GM13977 (cell line): ENCODE measurements at places on chromosomes 2 and 18.

DNA sequence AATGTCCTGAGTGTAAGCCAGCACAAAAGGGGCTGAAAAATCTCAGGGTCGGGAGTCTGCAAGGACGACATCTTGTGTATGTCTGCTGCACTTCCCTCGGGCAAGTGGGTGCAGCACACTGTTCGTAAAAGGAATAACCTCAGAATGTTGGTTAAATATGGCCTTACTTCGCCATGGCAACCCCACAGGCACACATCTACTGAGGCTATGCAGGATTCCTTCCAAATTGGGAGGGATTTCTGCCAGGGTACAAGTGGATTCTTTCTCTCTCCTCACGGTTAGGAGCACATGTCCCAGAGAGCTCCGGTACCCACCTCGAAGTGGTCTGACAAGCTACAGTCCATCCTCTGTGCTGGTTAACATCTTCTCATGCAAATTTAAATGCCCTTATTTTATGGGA, 277.7 kb upstream of the PXDN start:
- DNase-seq = no peak

- DNase-seq = no peak
Observed at GRCh38 chr2:27261926-27262298, 935 bp downstream of the SLC30A3 start.

GRCh38 chr2:7515327-7515726, 598.1 kb downstream of the RNF144A start:
- DNase-seq = no peak

GRCh38 chr2:9135822-9136558, 70.6 kb upstream of the ASAP2 start:
- DNase-seq = no peak

GRCh38 chr2:1869248-1869647, 124.9 kb upstream of the PXDN start:
- no peak for DNase-seq

GRCh38 chr2:54908591-54908990, 141.7 kb downstream of the RTN4 start:
- DNase-seq = no peak

GRCh38 chr18:22466608-22467395, 49.1 kb upstream of the CTAGE1 start:
- DNase-seq = no peak

GRCh38 chr2:33494155-33494779, 17.8 kb downstream of the RASGRP3 start:
- DNase-seq = no peak

DNA sequence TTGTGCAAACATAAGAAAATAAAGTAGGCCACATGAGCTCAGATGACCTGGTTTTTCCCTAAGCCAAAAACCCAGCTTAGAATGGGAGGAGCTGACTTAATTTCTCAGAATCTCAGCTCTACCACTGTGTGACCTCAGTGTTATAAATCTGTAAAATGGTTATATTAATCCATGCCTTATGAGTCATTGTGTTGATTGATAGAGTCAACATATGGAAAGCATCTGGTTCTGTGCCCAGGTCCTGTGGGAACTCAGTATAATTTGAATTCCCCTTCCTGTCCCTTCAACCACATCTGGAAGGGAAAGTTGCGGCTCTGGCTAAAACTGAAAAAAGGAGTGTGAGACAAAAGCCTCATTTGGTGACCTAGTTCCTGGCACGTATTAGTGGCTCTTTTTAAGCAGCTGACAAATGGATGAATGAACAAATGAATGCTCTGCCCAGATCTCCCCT, 25.7 kb downstream of the TMEM177 start:
- no peak for DNase-seq

DNA sequence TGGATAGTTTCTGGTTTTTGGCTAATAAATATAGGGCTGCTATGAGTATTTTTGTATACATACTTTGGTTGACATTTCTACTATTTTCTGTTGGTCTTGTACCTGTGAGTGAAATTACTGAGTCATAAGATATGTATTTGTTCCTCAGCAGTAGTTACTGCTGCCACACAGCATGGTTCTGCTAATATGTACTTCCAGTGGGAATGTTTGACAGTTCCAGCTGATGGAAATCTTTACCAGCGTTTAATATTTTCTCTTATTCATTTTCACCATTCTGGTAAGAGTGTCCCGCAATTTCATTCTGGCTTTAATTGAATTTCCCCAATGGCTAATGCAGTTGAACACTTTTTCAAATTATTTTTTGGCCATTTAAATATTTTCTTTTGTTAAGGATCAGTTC, 57.9 kb upstream of the IL1R1 start:
- no peak for DNase-seq

DNA sequence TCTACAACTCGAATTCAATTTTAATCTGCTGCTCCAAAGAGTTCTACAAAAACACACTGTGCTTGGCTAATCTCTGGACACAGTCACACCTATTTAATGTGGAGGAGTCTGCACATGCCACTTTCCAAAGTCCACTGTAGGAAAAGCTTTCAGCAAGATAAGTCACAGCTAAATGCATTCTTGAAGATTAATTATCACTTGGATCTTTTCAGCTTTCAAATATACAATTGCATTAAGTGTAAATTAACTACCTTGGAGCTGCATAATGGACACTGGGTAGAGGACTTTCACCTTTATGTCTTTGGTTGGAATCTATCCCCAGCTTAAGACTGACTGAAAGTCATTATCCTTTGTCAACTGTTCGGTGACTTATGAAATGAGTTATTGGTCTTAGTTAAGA, 565.1 kb downstream of the PIK3C3 start:
- no peak for DNase-seq

DNA sequence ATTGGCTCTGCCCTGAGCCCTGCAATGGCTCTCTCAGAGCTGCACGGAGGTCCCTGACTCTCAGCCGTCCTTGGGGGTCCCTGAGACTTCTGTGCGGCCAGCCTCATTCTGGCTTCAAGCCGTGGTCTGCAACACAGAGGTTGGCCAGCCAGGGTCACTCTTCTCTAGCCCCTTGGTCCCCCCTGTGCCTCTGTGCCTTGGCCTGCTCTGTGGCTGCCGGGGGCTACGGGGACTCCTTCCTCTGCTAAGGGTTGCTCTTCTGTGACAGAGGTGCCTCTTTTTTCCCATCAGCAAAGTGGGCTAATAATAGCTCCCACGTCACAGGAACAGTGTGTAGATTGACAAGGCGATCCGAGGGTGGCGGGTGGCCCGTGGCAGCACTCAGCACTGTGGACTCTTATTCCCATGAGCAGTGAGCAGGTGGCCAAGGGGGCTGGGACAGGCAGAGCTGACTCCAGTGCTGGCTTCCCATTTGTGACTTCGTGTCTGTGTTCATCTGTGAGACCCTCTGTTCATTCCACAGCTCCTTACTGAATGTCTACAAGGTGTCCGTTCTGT, 19.4 kb downstream of the INHBB start:
- no peak for DNase-seq

DNA sequence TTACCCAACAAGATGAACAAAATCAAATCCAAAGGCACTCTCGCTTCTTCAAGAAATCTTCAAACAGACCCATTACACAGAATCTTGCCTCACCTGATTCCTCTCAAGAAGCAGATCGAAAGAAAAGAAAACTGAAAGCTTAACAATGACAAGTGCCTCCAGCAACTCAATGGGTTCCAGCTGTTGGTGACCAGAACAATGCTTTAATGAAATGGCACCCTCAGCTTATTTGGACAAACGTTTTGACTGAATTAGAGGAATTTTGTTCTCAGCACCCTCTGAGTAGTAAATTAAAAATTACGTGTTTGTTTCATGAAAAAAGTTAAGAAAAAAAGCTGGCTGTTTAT, 211.0 kb downstream of the ZNF521 start:
- no peak for DNase-seq

DNA sequence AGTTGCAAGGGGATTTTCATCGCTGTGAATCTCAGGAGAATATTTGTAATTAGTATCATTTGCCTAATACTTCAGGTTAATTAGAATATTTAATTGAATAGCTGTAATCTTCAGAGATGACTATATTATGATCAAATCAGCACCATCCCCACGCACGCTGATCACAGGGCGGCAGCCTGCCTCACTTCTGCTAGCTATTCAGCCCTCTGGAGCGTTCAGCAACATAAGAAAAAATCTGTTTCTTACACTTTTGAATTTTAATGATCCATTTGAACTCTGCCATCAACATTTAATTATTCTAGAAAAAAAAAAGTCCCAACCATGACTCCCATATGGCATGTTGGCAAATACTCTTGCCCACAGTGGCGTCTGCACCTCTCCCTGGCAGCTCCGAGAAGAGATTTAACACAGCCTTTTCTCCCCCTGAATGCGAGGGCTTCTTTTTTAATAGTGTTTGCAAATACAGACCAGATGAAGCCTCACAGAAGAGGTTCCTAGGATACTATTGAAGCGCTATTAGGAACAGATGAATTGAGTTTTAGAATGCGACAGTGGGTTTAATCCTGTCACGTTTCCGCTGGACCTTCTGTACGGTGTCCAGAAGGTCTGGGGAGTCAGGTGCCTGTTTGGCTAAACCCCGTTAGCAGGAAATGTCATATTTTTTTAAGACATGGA, 731.9 kb upstream of the SALL3 start:
- no peak for DNase-seq

GRCh38 chr2:40353231-40353630, 98.7 kb downstream of the SLC8A1 start:
- no peak for DNase-seq

DNA sequence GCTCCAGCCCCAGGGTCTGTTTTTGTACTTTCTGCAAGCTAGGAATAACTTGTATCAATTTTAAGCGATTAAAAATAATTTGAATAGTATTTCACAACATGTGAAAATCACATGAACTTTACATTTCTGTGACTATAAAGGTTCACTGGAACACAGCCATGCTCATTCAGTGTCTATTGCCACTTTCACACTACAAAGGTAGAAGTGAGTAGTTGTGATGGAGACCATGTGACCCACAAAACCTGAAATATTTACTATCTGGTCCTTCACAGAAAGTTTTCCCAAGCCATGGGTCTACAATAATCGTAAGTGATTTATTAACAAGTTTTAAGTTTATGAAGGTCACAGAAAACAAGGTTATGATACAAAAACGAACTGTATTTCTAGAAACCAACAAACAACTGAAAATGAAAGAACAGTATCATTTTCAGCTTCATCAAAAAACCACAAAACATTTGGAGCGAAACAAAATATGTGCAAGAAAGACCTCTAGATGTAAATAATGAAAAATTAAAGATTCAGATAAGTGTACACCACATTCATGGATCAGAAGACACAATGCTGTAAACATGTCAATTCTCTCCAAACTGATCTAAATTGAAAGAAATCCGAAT, 68.9 kb upstream of the DNER start:
- no peak for DNase-seq

DNA sequence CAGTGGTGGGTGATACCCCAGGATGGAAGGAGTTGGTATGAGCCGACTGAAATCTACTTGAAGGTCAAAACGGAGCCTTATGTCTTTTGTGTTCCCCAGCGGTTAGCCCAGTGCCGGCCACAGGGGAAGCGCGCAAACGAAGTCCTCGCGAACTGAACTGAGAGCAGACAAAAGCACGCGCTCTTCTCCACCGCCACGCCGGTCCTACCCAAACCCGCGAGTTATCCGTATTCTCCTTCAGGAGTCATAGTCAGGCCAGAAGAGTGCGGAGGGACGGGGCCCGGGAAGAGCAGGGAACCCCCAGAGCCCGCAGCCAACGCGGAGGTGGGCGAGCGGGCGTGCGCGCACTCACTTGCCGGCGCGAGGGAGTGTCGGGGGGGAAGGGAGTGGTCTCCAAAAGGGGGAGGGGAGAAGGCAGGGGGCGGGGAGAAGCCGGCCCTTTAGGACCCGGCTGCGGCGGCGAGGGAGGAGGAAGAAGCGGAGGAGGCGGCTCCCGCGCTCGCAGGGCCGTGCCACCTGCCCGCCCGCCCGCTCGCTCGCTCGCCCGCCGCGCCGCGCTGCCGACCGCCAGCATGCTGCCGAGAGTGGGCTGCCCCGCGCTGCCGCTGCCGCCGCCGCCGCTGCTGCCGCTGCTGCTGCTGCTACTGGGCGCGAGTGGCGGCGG, at the start of gene IGFBP2:
Gene IGFBP2 (plus strand): TSS at position 469 of the 664 bp plus-strand sequence. CDS start 104 bp downstream, at position 573.
- peak; percentile 68 for DNase-seq

DNA sequence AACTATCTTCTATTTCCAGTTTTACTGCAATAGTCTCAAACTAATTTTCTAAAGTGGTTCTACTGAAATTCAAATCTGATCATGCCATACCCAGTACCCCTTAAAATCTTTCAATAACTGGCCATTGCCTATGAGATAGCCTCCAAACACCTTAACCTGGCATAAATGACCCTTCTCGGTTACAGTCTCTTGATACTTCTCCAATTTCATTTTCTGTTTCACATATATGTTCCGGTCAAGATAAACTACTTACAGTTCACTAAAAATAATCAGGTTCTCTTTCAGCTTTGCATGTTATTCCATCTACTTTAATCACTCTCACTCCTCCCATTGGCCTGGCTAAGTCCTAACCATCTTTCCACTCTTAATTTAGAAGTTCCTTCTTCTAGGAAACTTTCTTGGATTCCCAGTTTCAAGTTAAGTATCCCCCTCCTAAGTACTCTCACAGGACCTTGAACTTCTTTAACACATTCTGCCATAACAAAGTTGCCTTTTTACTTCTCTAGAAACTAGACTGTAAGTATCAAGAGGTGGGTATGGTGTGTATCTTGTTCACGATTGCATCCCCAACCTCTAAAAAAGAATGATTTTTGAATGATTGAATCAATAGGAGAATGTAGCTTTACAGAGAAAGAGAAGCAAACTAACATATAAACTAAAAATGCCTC, 110.2 kb upstream of the RBBP8 start:
- DNase-seq = peak; percentile 31

GRCh38 chr2:107072150-107072940, 186.4 kb upstream of the ST6GAL2 start:
- no peak for DNase-seq

DNA sequence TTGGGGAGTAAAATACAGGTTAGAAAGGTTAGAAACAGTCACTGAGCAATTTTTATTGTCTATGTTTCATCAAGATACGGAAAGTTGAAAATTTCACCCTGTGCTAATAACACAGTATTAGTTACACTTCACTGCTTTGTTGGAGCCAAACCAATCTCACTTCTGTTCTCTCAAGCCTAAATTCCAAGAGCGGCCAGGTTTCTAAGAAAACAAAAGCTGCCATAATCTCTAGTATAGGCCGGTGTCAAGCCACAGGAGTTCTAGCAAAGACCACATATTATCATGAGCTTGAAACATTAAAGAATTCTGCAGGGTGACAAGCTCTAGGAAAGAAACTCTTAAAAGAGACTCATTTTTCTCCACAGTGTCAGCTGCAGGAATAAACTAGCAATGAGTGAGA, 128.7 kb downstream of the TXNL1 start:
- DNase-seq = no peak

DNA sequence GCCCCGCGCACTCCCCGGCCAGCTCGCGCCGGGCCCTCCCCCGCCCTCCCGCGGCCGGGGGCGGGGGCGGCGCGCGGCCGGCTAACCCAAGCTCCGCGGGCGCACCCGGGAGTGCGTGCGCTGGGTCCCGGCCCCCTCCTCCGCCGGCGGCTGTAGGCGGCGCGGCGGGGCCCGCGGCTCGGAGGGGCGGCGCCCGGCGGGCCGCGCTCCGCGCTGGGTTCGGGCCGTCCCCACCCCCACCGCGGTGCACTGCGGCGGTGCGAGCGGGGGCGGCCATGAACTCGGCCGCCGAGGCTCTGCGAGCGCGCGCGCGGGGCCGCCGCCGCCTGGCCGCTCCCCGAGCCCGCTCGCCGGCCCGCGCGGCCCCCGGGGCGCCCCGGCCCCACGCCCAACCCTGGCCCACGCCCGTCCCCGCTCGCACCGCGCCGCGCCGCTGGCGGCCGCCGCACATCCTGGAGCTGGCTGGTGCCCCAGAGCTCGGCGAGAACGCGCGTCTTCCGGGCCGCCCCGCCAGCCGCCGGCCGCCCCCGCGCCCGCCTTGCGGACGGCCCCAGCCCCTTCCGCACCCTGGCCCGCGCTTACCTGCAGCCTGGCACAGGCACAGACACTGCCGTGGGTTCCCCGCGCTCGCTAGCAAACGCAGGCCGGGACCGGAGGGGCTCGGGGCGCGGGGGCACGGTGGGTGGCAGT, at the start of gene ZBTB14:
Gene ZBTB14 (minus strand): TSS at position 496 of the 690 bp plus-strand sequence. CDS start 2,480 bp downstream, outside the sequence.
- peak; percentile 86 for DNase-seq
